ENCODE measurements at places on chromosomes 7 and 10.
A peak's percentile ranks its signal among the peaks of the same experiment; 100 is the strongest.

DNA sequence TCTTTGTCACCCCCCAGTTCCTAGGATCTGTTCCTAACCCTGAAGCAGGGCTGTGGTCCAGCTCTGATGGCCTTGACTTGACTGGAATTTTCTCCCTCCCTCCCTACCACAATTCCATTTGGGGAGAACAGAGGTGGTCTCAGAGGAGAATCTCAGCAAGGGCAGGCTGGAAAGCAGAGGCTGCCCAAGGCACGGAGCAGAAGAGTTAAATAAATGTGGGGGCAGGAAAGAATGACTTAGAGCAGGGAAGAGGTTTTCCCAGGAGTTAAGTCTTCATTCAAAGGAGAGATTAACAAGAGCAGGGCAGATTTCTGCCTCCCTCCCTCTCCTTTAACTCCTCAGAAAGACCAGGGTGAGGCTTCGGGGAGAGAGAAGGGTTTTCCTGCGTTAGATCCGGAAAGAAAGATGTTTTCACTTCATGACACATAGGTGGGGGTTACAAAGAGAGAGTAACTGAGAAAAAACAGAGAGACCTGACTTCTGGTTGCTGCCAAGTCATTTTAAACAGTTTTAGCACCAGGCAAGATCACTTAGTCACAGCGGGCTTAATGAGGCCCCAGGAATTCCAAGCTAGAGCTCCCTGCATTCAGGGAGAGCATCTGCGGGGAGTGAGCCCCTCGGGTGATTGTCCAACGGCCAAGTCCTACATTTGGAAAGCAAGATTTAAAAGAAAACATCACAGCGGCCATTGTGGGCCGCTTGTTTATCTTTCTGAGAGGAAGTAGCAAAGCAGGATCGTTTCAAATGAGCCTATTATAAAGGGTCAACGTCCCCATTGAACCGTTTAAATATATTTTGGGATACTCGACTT, 78.7 kb downstream of the ARHGAP22 start:
- no peak for DNase-seq

- no peak for DNase-seq
These were observed 103.1 kb upstream of the PCBD1 start for GRCh38 chr10:70991140-70992124.

DNA sequence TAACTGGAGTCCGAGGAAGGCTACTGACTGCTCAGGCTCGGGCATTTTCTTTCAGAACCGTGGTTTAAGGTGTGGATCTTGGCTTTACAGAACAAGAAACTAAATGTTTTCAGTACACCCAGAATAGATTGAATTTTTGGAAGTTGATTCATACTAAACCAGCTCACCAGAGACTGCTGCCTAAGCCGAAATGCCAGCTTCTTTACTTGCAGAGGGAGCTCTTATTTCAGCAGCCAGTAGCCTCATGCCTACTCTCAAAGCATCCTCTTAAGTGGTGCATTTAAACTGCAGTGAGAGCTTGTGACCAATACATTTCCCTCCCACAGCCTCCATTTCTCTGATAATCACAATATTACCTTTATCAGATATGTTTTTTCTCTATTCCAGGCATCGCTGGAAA, 615.1 kb downstream of the SUGCT start:
- no peak for DNase-seq

- DNase-seq, result no peak
These were observed 81.9 kb upstream of the PDCD4 start for GRCh38 chr10:110789604-110790433.

DNA sequence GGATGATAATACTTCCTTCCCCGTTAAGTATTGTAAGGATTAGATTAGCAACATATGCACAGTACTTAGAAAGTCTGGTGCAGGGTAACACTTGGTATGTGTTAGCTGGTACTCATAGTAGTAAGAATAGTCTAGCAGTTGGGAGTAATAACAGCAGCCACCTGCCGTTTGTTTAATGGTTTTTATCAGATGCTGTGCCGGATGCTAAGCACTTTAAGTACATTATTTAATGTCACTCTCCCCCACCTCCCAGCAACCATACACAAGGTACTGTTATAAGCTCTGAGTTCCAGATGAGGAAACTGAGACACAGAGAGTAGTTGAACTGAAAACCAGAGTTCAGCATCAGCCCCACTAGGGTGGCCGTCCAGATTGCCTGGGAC, 60.1 kb downstream of the ZMIZ1 start:
- DNase-seq, result no peak

DNA sequence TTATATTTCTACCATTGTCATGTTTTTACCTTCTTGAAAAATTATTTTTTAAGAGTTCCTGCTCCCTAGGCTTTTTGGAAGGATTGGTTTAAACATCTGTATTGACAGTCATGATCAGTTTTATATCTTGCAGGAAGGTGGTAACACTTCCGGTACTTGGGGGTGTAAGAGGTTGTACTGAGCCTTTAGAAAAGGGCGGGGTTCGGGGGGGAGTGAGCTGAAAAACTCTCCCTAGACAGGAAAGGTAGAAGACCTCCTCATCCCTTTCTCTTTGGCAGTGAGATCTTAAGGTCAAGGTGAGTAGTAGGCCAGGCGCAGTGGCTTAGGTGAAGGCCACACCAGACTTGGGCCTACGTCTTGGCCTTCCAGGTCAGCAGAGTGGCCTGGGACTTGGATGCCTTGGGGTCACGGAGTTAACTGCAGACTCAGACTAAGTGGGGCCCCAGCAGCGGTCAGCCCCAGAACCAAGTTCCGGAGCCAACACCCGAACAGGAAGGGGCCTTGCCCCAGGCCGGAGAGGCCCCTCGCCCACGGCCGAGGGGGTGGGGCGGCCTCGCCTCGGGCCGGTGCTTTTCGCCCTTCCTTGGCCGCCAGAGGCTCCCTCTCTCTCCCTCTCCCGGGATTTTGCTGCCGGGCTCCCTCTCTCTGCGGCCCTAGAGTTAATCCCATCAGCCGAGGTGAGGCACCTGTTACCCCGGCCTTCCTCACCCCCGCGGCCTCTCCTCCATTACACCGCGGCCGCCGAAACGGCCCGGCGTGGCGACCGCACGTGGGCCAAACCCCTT, at the start of gene PPP1R9A:
PPP1R9A (plus strand) TSS at position 569 of the 785 bp plus-strand sequence. CDS start 2,520 bp downstream, outside the sequence.
- no peak for DNase-seq

GRCh38 chr10:107442035-107442505, 277.6 kb upstream of the SORCS1 start:
- DNase-seq, result no peak

DNA sequence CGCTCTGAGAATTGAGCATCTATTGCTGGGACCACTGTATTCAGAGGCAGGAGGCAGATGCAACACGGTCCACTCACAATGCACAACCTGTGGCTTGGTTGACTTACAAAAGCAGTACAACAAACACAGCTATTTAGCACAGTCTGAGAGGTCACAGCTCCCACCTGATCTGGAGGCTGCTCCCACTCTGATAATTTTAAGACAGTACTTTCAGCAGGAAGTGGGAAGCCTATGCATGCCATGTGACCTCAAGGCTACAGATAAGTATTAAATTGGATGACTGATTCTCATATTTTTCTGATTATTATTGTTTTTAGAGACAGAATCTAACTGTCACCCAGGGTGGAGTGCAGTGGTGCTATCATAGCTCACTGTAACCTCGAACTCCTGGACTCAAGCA, 659.3 kb downstream of the PARD3 start:
- no peak for DNase-seq

DNA sequence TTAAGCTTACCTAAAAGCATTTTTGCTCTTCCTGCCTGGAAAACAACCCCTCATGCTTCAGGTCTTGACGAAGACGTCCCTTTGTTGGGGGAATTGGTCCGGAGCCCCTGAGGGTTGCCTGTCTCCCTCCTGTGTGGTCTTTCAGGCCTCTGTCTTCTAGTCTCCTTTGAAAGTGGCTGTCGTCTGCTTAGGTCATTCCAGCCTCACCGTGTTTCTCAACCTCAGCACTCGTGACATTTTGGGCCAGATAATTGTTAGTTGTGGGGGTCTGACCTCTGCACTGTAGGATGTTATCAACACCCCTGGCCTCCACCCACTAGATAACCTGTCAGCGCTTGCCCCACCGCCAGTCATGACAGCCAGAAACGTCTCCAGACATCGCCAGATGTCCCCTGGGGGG, 219.1 kb downstream of the TCF7L2 start:
- DNase-seq, result no peak

- DNase-seq, result no peak
These were observed 119.1 kb upstream of the PHYHIPL start for GRCh38 chr10:59057345-59057744.

- DNase-seq, result no peak
These were observed 14.7 kb downstream of the HGF start for GRCh38 chr7:81754918-81755696.

DNA sequence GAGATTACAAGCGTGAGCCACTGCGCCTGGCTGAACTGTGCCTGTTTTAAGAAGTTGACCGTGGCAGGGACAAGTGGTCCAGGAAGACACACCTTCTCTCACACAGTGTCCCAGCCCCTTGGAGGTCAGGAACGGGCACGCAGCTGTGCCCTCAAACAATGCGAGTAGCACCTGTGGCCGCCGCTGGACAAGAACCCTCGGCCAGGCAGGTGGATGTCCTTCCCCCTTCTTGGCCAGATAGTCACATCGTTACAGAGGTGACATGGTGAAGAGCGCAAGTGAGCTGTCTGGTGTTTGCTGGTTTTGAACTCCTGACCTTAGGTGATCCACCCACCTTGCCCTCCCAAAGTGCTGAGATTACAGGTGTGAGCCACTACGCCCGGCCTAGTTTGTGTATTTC, 8.8 kb downstream of the ZFAND2A start:
- no peak for DNase-seq

DNA sequence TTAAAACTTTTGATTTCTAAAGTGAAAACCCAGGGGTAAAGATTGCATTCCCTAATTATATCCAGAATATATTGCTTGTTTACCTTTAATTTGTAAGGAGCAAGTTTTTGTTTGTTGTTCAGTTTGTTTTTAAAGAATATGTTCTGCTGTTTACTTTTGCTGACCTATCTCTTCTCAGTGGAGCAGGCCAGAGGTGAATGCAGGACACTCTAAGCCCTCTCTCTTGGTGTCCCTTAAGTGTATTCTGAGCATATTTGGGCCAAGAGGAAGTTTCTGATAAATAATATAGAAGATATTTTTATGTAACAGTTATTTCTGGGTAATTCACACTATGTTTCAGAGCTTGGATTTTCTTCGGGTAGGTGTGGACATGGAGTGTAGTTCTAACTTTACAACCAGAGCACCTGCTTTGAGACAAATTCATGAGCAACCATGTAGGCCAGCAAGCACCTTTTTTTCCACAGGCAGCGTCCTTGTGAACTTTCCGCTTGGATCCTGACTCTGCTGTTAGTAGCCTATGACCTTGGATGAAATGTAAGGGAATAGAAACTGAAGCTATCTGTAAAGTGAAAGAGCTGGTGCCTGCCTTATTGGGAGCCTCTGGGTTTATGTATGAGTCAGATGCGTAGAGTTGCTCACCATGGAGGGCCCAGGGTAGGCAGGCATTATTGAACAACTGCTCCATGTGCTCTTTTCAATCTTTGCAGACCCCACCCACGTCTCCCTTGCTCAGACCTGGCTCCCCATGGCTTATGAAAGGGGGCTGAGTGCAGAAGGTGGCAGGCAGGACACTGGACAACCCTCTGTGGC, 16.1 kb downstream of the OGDH start:
- DNase-seq, result no peak

GRCh38 chr7:43511029-43511428, 71.9 kb upstream of the STK17A start:
- DNase-seq, result no peak

DNA sequence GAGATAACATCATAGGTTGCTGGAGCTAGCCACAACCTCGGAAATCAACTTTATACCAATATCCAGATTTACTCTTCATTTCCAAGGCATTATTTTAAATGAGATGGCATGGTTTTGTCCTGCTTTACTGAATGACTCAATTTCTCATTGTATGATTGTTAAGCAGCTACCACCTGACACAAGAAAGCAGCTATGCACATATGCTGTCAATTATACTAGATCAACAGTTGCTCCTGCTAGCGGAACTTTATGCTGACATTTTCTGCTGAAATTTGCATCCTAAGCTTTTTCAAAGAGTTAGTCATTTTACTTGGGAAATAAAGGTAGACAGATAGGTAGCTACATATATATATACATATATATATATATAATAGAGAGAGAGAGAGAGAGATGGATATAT, 8.9 kb upstream of the CH25H start:
- DNase-seq, result no peak

DNA sequence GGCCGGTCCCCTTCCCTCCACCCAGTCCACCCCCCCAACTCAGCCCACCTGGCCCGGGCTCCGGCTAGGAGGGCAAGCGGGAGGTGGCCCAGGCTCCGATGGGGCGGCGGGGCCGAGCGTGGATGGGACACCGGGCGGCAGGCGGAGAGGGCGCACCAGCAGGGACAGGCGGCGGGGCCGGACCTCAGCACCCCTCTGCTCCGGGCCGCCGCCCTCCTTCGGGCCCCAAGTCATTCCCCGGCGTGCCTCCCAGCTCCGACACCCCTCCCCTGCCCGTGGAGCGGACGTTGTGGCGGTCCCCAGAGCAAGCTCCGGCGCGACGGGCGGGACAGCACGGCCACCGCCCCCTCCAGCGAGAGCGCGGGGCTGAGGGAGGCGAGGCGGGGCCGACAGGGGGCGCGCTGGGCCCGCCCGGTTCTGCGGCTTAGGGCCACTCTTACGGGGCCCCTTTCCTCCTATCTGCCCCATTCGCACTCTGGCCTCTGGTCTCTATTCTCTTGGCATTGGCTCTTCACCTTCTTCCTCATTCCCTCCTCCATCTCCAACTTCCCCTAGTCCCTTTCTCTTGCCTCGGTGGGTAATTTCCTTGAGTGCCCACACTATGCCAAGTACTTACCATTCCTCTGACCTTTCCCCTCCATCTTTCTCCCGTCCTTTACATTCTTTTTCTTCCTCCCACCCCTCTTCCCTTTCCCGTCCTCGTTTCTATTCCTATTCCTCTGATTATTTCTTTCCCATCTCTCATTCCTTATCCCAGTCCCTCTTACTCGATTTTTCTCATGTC, 701 bp upstream of the GBX1 start:
- DNase-seq, result peak; percentile 56

- DNase-seq, result no peak
These were observed 134.5 kb downstream of the FAM53B start for GRCh38 chr10:124609698-124610097.

- DNase-seq, result no peak
These were observed 11.1 kb upstream of the MBL2 start for GRCh38 chr10:52783726-52784125.

DNA sequence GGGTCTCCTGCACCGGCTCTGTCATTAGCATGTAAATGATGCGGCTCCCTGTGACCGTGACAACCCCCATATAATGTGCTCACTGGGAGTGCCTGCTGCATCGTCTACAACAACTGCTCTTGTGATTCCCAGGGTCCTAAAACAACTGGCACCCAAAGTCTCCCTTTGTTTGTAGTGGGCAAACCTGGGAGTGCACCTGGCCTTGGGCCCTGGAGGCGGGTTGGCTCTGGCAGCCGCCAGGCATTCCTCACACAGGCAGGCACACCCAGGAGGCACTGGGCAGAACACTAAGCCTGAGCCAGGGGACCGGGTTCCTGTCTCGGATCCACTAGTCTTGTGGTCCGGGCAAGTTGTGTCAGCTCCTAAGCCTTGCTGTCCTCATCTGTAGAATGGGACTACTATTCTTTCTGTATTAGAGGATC, 115.5 kb upstream of the GPR26 start:
- DNase-seq, result no peak

GRCh38 chr7:69049326-69049725, 548.9 kb upstream of the AUTS2 start:
- DNase-seq, result no peak

GRCh38 chr10:122265896-122266295, 5.2 kb upstream of the BTBD16 start:
- DNase-seq, result no peak

All from naive B cell (primary cell).